ENCODE measurements at places on chromosomes 12 and 14.

GRCh38 chr12:80041692-80042091 lies 57.6 kb upstream of the OTOGL start:
- DNase-seq: no peak

GRCh38 chr14:69204753-69205152 lies 13.5 kb downstream of the EXD2 start:
- no peak for DNase-seq

DNA sequence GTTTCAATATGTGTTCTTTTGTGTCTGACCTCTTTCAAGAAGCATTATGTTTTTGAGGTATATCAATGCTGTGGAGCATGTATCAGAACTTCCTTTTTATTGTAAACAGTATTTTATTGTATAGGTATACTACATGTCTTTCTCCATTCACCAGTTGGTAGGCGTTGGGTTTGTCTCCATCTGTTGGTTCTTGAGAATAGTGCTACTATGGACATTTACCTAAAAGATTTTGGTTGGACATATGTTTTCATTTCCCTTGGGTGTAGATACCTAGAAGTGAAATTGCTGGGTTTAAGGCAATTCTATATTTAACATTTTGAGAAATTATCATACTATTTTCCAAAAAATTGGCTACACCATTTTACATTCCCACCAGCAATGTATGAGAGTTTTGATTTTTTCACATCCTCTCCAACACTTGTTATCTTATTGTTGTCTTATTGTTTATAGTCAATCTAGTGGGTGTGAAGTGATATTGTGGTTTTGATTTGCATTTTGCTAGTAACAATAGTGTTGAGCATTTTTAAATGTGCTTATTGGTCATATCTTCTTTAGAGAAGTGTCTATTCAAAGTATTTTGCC lies 409.2 kb downstream of the IPO8 start:
- DNase-seq: no peak

- DNase-seq: no peak
Measured at GRCh38 chr14:103770902-103771301, 55.3 kb downstream of the ZFYVE21 start.

DNA sequence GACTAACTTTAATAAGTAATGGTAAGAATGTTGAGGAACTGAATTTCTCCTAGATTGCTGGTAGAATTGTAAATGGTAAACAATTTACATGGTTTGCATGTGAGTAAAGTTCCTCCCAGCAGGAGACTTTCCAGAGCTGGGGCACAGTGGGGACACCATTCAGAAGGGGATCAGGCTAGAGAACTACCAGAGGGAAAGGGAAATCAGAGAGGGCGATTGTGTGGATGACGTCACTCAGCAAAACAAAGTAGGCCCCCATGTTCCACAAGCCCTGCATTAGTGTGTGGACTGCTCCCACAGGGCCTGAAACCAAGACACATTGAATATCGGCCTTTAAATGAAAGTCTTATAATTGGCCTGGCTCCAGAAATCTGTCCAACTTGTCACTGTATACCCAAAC lies 9.5 kb downstream of the RNASE11 start:
- DNase-seq: no peak

DNA sequence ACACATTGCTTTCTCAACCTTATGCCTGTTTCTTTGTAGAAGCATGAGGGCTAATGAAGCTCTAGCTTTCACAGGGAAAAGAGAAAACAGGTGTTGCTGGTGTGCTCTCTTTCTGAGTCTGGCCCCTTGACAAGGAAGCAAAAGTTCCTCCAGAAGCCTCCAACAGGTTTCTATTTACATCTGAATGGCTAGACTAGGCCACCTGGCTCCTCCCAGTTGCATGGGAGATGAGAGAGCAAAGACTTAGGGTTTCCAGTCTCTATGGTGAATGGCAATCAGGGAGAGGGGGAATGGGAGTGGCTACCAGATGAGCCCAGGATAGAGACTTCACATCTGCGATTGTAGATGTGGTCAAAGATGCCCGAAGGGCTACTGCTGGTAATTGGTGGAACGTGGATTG lies 138.1 kb upstream of the PLXNC1 start:
- no peak for DNase-seq

GRCh38 chr14:64594438-64594837 lies 44.7 kb downstream of the PPP1R36 start:
- no peak for DNase-seq

DNA sequence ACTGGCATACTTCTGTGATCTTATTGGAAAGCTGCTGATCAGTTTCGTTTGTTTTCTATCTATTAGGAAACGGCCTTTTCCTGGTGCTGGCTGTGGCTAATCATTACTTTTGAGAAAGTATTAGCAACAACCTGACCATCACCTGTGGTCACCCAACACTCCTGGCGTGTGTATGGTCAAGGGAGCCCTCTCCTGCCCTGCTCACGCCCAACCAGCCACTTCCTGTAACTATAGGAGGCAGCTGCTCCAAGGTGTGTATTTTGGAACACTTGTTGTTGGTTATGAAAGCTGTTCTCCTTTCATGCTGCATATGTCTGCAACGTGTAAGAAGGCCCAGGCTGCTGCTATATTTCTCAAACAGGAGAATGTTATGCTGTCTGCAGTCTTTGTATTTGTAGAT lies 1582.8 kb downstream of the AACS start:
- DNase-seq: no peak

- DNase-seq: no peak
Measured at GRCh38 chr12:102903337-102904007, 13.6 kb downstream of the PAH start.

GRCh38 chr12:10901427-10901826 lies 7.9 kb downstream of the TAS2R13 start:
- DNase-seq: no peak

DNA sequence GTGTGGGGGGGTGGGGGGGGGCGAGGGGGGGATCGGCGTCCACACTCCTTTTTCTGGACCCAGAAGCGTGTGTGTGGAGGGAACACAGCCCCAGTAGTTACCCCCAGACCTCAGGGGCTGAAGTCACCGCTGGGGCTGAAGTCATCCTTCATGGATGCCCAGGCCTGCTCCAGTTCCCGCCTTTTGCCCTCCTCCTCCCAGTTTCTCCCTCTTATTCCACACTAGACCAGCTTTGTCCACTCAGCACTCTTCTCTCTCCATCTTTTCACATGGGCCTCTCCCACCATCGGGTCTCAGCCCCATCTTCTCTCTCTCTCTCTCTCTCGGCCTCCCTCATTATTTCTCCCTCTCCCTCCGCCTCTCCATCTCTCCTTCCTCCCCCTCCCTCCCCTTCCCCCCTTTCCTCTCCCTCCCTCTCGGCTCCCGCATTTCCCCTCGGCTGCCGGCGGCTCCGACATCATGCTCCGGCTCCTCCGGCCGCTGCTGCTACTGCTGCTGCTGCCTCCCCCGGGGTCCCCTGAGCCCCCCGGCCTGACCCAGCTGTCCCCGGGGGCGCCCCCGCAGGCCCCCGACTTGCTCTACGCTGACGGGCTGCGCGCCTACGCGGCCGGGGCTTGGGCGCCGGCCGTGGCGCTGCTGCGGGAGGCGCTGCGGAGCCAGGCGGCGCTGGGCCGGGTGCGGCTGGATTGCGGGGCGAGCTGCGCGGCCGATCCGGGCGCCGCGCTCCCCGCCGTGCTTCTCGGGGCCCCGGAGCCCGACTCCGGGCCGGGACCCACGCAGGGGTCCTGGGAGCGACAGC lies at the start of gene P3H3:
P3H3 (plus strand) TSS at position 426 of the 799 bp plus-strand sequence; CDS start at position 460, 34 bp downstream.
- no peak for DNase-seq

DNA sequence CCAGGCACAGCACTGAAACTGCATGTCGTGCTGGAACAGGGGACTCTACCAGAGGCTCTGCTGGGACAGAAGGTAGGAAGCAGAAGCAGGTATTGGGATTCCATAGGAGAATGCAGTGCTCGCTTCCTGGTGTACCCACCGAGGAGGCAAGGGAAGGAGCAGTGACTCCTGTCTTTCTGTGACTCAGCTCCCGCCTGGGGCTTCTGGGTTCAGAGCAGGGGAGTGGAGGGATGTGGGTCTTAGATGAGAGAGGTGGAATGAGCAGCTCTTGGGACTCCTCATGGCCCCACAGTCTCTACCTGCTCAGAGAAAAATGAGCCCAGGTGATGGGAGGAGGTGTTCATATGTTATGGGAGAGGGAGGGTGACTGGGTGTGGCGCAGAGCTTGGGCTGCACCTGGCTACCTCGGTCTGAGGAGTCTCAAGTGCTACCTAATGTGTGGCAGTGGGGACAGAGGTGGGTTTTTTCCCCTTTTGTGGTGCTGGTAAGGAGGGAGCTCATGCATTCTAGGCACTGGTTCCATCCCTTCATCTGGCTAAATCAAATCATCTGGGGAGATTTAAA lies 26.3 kb downstream of the WNT5B start:
- DNase-seq: no peak

DNA sequence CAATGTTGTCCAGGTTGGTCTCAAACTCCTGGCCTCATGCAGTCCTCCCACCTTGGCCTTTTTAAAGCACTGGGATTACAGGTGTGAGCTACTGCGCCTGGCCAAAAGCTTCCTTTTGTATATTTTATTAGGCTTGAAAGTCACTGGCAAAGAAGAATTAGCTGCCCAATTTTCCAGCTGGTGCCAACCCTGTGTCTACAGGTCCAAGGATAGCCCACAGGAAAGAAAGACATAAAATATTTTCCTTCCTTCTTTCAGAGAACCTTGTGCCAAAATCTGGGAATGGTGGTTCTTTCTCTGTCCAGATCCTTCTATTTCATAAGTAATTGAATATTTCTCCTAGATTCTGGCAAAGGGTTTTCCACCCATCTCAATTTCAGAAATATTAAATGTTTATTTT lies 84.1 kb downstream of the NUMB start:
- no peak for DNase-seq

- no peak for DNase-seq
Measured at GRCh38 chr12:71426300-71427047, 13.1 kb upstream of the LGR5 start.

- no peak for DNase-seq
Measured at GRCh38 chr14:99249389-99249788, 22.6 kb downstream of the BCL11B start.

- DNase-seq: no peak
Measured at GRCh38 chr14:103066399-103066798, 9.1 kb upstream of the CDC42BPB start.

DNA sequence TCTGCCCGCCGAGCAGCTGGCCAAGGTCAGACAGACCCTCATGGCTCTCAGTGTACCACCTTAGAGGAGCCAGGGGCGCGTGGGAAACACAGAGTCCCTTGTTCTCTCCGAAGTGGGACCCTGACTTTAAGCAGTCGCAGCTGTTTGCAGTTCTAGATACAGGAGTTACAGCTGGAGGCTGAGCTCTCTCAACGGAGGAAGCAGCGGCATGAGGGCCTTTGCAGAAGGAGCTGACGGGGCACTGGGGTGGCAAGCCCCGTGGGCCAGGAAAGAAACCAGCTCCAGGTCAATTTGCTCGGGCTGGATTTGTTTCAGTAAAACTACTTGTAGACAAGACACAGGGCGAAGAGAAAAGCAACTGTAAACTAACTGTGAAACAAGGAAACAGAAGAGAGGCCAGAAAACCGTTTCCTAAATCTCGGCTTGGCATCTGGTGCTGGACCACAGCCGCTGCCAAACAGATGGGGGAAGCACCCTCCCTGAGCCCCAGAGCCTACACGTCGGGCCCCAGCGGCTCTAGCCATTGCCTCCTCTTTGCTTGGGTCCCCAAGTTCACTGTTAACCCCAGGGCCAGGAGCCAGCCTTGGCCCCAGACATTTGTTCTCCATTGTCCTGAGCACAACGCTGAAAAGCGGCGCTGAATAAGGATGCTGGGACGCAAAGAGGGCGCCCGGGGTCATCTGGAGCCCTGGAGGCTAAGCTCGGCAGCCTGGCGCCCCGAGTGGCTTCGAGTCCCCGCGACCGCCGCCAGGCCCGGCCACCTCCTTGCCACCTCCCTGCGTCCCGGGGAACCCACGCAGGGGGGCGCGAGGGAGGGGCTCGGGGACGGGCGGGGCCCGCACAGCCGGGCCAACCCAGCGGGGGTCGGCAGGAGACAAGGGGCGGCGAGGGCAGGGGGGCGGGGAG lies 914 bp upstream of the PACS2 start:
- DNase-seq: no peak

GRCh38 chr12:113772505-113773030 lies 193.6 kb downstream of the RBM19 start:
- DNase-seq: no peak

DNA sequence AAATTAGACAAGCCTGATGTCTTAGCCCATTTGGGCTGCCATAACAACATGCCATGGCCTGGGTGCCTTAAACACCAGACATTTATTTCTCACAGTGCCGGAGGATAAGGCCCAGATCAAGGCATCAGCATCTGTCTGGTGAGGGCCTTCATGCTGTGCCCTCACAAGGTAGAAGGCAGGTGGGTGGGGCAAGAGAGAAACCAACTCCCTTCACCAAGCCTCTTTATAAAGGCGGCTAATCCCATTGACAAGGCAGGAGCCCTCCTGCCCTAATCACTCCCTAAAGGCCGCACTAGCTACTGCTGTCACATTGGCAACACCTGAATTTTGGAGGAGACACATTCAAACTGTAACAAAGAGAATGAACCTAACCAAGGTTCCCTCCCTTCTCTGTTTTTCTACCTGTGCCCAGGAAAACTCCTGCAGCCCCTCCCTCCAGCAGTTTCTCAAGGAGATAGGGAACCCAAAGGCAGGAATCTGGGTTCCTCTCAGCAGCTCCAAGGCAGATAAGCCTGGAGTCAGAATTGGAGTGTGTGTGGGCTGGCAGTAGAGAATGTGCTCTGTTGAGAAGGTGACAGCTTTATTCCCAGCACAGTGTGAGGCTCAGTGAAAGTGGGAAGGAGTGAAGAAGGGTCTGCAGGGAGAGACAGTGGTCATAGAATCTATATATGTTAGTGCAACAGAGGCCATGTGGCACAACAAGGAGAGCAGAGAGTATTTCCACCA lies 21.7 kb upstream of the GPATCH2L start:
- no peak for DNase-seq

GRCh38 chr12:82638324-82638723 lies 48.4 kb upstream of the TMTC2 start:
- DNase-seq: no peak

GRCh38 chr12:106071686-106072085 lies 67.1 kb downstream of the NUAK1 start:
- no peak for DNase-seq

GRCh38 chr14:22656945-22657731 lies 13.0 kb upstream of the OR6J1 start:
- DNase-seq: no peak

GRCh38 chr12:51687614-51688013 lies 96.6 kb downstream of the SCN8A start:
- no peak for DNase-seq

DNA sequence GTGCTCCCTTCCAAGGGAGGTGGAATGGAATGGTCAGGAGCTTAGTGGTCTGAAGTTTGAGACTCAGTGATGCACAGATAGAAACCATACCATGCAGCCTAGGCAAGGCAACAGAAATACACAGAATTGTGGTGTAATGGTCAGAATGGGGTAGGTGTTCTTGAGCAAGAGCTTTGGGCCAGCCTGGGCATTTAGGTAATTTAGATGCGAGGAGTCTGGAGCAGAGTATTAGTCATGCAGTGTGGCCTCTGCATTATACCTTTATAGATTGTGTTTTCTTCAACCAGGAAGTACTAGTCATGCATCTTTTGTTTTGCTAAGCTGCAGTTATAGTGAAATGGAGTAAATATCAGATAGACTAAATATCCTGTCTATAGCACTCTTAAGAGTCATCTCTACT lies 118.3 kb downstream of the DAAM1 start:
- no peak for DNase-seq

Measured in mucosa of gallbladder (tissue), 1 donor.